ENCODE measurements at places on chromosomes 5 and 9.

DNA sequence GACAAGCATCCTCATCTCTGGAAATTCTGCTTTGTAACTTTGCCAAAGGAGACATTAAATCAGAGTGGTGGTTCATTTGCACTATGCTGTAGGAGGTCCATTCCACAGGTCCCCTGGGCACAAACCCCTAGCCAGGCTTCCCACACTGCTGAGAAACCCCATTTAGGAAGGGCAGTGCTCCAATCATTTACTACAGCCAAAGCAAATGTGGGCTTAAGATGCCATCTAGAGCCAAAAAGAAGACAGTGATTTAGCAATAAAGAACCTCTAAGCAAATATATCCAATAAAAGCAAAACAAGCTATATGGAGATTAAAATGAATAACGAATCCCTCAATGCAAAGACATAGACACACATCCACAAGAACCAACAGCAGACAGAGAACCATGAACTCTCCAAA lies 129.0 kb upstream of the ALDH1B1 start:
- DNase-seq = peak; percentile 69

DNA sequence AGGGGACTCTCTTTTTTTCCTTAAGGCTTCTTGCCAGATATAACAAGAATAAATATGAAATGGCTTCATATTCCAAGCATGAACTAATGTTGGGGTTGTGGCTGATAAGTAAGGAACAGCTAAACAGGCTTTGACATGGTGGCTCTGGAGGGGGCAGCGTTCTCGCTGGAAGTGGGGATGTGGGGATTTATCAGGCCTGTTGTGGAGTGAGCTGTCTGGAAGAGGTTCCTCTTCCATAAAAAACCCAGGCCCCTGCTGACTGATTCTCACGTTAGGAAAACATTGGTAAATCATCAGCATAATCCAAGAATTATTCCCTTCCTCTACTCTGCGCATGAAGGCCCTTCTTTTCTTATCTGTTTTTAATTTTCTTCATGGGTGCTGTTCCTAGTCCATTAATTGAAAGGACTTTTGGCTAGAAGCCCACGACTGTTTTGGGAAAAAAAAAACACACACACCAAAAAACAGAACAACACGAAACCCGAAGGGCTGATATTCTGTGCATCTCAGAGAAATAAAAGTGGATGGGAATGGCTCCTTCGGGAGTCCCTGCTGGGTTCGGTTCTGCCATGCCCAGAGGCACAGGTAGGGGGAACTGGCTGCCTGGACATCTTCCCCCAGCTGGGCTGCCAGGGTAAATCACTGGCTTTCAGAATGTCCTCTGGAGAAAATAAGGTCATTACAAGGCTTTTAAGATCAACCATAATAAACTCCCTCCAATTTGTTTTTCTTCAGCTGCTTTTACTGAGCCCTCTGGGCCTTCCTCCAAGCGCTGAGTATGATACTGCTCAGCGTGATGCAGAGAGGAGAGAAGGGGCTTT lies 297.0 kb downstream of the SLIT3 start:
- no peak for DNase-seq

DNA sequence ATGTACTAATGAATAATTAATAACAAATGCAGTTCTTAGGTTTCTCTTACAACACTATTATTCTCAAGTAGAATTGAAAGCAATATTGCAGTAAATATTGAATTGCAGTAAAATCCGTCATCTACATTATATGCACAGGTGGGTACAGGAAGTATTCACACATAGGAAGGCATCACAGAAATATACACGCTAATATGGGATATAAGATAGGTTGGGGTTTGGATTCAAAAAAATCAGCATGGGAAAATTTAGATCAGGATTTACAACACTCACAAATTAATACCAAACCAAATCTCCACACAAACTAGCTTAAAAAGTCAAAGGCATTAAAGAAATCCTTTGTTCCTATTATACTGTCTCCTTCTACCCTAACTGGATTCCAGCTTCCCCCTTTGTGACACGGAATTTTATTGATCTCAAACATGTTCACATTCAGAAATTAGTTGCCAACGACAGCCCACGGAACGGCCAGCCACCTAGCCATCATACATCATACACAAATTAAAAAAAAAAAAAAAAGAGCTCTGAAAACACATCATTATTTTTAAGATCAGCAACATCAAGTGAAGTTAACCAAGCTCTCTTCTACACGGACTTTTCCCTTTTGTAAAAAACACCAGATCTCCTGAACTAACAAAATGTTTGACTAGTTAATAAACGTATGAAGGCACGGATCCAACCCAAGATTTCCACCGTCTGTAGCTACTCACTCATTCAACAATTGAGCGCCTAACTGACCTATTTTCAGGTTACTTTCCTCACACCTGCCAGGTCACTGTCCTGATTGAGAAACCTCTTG lies 2.2 kb downstream of the NR6A1 start:
- DNase-seq = peak; percentile 45

DNA sequence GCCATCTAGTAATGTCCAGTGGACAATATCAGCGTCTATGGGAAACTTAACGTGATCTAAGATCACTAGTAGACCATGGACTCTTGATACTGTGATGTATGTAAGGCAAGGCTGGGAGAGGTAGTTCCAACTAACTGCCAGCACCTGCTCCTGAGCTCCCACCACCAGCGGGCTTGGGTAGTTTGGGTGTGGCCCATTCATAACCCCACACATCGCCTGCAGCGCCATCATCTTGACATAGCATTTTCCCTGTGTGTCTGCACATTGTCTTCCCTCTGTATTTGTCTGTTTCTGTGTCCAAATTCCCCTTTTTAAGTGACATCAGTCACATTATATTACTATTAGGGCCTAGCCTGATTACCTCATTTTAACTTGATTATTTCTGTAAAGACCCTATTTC lies 28.1 kb upstream of the GSN start:
- DNase-seq = no peak

- DNase-seq = no peak
These were observed 185.7 kb downstream of the NR3C1 start for GRCh38 chr5:143217804-143218160.

GRCh38 chr5:174895360-174895759 lies 171.0 kb downstream of the MSX2 start:
- no peak for DNase-seq

GRCh38 chr9:91611582-91611981 lies 187.9 kb upstream of the NFIL3 start:
- DNase-seq = no peak

GRCh38 chr5:172194985-172195774 lies 1.2 kb downstream of the EFCAB9 start:
- peak; percentile 21 for DNase-seq

GRCh38 chr5:24681106-24681505 lies 36.3 kb upstream of the CDH10 start:
- DNase-seq = no peak

GRCh38 chr9:36971935-36972488 lies 62.1 kb downstream of the PAX5 start:
- DNase-seq = no peak

DNA sequence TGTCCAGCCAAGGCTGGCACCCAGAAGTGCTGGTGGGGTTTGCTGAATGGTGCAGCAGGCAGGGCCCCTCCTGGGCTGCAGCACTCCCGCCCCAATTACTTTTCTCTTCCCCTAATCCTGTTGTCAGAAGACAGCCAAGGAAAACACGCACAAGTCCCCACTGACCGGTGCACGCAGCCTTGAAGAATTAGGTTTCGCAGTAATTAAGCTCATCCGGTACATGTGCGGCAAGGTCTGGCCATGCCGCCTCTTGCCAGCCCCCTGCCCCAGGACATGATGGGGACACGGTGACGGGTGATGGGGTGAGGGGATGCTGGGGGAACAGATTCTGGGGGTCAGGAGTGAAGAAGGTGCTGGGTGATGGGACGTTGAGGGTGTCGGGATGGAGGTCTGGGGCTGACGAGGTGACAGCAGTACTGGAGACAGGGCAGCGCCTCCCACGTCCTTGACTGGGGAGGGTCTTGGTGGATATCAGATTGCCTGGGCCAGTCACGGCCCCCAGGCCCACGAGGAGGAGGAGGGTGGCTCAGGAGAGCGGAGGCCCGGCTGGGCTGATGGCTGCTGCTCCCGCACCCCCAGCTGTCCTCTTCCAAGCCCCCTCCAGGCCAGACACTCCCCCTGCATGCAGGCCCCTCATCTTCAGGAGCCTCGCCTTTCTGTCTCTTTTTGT lies 34.9 kb downstream of the BARX1 start:
- no peak for DNase-seq

DNA sequence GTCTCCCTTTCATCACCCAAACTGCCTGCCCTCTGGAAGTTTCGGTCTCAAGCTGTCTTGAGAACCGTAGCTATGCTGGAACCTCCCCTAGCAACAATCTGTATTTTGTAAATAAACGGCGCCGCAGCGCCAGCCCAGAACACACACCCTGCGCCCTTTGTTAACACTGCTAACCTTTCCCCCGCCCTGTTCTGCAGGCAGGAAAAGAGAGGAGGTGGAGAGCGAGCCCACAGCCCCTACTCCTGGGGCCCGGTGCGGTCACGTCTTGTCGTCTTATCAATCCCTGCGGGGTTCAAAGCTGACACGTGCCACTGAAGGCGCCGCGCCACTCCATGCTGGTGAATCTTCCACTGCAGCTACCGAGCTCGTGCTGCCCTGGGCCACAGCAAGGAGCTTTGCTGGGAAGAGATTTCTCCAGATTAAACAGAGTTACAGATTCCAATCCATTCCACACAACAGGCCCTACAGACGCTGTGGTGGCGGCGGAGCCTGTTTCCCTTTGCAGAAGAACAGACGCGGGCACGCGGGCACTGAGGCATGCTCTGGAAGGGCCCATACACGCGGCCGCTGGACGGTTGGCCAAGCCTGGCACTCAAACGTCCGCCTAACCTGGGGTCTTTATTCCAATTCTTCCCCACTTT lies 25.3 kb downstream of the ZDHHC11B start:
- peak; percentile 17 for DNase-seq

DNA sequence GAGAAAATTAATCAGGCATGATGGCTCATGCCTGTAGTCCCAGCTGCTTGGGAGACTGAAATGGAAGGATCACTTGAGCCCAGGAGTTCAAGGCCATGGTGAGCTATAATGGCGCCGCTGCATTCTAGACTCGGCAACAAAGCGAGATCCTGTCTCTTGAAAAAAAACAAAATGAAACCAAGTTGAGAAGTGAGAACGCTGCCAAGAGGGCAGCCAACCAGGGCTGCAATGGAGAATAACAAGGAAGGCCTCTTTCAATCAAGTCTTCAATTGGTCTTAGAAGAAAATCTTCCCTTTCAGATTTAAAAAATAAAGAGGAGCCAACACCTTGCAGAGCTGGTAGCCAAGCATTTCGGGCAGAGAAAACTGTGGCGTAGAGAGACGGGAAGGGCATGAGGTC lies 14.7 kb downstream of the KIAA1958 start:
- no peak for DNase-seq

DNA sequence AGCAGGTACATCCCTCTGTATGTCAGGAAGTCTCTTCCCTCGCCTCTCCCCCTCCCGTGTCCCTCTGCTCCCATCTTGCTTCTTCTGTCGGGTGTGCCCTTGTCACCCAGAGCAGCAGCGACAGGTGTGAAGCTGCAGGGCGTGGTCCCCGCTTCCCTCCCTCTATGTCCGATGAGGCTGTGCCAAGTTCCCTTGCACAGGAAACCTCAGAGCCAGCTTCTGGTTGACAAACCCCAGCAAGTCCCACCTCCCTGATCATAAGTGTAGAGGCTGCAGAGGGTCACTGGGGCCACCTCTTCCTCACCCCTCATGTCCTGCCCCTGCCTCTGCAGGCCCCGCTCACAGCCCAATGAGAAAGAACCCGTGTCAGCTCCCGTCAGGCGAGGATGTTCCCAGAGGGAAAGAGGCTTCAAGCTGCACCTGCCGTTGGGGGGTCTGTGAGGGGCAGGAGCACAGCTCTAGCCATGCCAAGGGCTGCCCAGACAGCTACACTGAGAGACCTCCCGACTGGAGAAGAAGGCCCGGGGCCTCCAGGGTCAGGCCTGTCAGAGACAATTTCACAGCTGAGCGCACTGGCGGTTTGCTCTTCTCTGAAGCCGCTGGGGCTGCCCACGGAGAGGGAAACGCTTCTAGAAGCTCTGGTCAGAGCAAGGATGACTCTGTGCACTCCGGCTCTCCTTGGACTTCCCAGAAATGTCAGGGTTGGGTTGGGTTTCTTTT lies 73.3 kb downstream of the AK8 start:
- peak; percentile 59 for DNase-seq

- DNase-seq = peak; percentile 89
These were observed 118.4 kb upstream of the PRSS3 start for GRCh38 chr9:33676746-33677505.

DNA sequence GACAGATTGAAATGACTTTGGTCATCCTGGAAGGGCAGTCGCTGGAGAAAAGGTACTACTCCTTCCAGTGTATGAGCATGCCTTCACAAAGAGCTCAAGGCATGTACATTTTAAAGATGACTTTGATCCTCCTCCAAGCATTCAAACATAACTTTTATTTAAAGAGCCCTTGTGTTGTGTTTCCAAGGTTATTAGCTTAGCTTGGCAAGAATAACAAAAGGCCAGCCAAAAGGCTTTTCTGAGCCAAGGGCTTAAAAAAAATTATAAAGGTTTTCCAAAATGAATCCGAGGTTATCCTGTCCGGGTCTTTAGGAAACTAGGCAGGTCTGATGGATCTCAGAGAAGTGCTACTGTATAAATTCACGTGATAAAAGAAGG lies 71.0 kb upstream of the PLPP6 start:
- no peak for DNase-seq

DNA sequence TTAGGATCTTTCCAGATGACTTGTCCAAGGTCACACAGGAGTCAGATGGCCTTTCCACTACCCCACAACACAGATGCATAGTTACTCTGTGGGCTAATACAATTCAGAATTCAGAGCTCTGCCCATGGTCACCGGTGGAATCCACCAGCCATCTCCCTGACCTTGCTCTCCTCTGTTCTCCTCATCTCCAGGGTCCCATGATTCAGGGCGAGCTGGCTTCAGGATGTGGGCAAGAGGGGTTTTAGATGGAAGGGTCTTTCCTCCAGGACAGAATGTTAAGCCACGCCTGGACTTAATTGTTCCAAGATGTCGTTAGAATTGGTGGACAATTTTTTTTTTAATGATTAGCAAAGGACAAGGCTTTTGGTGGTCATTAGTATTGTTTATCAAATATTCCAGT lies 81.7 kb upstream of the LARP1 start:
- DNase-seq = no peak

DNA sequence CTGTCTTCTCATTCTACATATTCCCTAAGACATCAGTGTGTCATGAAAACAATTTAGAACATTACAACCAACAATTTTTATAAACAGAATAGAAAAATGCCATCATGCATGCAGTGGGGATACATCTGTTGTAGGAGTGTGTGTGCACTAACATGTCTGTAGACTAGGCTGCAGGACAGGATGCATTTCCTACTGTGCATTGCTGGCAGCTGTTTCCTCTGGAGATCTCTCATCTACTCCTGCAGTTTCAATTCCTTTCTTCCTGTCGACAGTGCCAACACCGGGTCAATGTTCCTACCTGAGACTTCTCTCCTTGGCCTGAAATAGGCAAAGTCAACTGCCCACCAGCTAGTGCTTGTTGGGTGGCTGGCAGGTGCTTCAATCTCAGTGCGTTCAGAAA lies 69.8 kb downstream of the ANKH start:
- no peak for DNase-seq

DNA sequence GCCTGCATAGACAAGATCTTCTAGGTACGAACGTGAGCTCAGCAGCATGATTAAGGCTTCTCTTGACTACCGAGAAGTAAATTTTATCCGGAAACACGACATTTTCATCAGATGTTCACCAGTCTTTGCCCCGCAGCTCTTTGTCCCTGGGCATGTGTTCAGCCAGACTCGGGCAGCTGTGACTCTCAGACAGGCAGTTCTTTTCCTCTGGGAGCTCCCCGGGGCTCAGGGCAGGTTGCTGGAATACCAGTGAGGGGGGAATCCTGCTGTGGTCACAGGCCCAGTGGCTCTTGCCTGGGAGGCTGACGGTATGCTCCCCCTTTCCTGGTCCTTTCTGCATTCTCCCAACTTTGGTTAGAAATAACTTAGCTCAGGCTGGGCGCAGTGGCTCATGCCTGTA lies 186.1 kb downstream of the GNA14 start:
- no peak for DNase-seq
